ENCODE measurements at places on chromosomes 4 and X.

DNA sequence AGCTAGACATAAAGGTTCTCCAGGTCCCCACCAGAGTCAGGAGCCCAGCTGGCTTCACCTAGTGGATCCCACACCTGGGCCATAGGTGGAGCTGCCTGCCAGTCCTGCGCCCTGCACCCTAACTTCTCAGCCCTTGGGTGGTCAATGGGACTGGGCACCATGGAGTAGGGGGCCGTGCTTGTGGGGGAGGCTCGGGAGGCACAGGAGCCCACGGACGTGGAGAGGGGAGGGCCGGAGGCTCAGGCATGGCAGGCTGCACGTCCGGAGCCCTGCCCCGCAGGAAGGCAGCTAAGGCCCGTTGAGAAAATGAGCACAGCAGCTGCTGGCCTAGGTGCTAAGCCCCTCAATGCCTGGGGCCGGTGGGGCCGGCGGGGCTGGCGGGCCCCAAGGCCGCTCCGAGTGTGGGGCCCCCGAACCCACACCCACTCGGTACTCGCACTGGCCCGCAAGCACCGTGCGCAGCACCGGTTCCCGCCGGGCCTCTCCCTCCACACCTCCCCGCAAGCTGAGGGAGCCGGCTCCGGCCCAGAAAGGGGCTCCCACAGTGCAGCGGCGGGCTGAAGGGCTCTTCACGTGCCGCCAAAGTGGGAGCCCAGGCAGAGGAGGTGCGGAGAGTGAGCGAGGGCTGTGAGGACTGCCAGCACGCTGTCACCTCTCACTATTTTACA lies 291.1 kb downstream of the KLHL4 start:
- no peak for DNase-seq

DNA sequence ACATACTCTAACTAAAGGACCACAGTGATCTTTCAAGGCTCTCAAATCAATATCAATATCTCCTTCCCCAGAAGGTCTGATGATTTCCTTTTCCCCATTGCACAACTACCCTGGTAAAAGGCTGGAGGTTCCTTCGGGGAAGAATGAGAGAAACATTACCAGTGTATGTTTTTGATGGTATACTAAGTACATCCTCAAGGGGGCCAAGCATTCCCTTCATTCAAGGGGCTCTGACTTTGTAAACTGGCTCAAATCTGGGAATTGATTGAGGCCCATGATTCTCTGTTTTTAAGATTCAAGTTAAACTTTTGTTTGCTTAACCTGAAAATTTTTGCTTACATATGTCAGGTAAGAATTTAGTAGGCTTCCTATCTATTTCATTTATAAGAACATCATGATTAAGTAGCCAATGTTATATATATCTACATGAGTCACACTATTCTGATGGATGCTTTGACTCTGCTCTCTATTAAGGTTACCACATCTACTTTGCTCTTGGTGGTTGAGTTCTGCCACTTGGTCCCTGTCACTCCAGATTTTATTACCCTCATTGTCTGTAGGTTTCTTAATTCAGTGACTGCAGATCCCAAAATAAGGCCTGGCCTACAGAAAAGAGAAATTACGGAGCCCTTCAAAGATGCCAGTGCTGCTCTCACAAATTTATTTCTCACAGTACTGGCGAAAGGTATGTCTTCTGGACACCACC lies 16.4 kb upstream of the GUCY1B1 start:
- DNase-seq: no peak

DNA sequence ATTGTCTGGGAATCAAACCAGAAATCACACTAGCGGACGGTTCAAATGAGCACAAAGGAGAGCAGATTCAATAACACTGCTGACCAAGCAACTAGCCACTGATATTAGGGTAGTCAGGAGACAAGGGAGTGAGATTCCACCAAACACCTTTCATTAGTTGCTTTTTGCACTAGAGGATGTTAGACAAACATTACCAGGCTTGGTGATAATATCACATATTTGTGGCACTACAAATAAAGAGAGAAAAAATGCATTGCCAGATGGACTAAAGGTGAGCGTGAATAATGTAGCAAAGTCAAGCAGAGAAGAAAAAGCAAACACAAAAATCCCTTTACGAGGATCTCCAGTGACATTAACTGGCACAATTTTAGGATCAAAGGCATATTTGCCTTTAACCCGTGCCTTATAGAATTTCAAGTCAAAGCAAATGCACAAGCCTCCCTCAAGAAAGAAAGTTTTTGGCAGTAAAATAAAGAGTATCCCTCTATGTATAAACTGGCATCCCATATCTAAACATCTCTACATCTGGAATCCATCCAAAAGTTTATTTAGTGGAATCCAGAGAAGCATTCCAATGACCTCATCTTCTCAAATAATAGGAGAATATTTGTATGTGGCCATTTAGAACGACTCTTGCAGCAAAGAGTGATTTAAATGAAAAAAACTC lies 290.9 kb downstream of the KCTD8 start:
- DNase-seq: no peak

- DNase-seq: no peak
These were observed 41.4 kb upstream of the ENPP6 start for GRCh38 chr4:184259081-184259480.

- DNase-seq: no peak
These were observed 120.7 kb upstream of the HCCS start for GRCh38 chrX:10990418-10990817.

- DNase-seq: no peak
These were observed 13.8 kb downstream of the ZNF674 start for GRCh38 chrX:46531442-46531841.

- DNase-seq: no peak
These were observed 470.6 kb upstream of the GALNTL6 start for GRCh38 chr4:171342646-171343045.

- DNase-seq: no peak
These were observed 139.7 kb downstream of the INPP4B start for GRCh38 chr4:142706381-142706780.

- no peak for DNase-seq
These were observed 50.8 kb downstream of the DTHD1 start for GRCh38 chr4:36332023-36332781.

DNA sequence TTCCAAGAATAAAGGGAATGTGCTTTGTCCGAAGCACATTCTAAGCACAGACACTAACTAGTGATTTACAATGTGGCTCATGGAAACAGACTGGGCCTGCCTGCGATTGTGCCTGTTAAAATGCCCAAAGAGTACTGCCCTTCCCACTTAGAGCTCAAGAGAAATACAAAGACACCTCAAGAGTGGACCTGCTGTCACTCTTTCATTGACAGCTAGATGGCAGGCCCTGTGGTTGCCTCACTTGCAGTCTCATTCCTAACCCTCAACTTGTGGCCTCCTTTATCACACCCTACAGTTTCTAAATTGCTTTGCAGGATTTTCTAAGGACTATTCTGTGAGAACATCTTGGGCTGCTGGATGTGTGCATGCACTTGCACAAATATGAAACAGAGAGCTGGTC lies 331.0 kb upstream of the EMCN start:
- no peak for DNase-seq

DNA sequence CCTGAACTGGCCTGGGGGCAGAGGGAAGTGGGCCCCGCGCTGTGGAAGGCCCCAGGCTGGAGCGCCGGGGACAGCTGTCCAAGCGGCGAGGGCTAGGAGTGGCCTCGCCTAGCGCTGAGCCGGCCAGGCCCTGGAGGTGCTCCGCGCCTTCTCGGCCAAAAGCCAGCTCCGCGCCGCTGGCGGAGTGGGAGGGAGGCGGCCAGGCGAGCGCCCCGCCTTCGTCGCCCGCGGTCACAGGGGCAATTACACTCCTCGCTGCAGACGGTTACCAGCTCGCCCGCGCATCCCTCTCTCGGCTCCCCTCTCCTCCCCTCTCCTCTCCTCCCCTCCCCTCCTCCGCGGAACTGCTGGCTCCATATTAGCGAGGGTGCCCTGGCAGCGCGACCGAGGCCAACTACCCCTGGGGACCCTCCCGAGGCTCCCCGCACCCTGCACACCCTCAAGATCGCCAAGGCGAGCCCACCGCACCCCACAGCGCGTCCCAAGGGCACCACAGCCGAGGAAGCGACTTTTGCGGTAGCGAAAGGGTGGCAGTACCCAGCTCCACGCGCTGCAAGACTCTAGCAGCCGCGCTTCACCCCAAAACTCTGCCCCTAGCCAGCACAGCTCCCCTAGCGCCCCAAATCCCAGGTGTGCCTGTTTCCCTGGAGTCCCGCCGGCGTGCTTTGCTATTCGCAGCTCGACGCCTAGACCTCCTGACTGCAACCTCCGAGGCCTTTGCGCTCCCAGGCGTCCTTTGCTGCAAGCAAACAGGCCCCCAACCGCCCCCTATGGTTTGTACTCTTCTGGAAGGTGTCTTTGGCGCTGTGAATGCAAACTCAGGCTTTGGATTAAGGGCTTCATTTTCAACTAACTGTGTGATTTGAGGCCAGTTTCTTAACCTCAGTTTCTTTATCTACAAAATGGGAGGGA lies 91.4 kb downstream of the BCOR start:
- no peak for DNase-seq

- peak; percentile 57 for DNase-seq
These were observed 185.4 kb downstream of the OR13H1 start for GRCh38 chrX:131729295-131729694.

- DNase-seq: no peak
These were observed 9.2 kb downstream of the MAP9 start for GRCh38 chr4:155367608-155368007.

Data from stimulated activated CD8-positive, alpha-beta memory T cell treated with anti-CD3 and anti-CD28 coated beads, Interleukin-7, amount 100 ng/mL, for 1 hour (primary cell).